ENCODE measurements at places on chromosomes 6 and 20.
A peak's percentile ranks its signal among the peaks of the same experiment; 100 is the strongest.

GRCh38 chr6:21033575-21034026, 499.3 kb downstream of the CDKAL1 start:
- peak; percentile 32 for DNase-seq

DNA sequence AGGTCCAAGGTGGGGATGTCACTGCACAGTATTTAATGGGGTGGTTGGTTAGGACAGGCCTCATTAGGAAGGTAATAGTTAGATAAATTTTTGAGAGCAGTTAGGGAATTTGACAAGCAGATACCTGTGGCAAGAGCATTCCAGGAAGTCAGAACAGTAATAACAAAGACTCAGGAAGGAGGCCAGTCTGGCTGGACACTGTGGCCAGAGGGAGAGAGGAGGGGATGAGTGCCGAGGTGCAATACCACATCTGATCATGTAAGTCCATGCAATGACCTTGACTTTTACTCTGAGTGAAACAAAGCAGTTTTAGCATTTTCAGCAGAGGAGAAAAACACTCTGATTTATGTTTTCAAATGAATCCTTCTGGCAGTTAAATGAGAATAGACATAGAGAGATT, 990.7 kb upstream of the FLRT3 start:
- DNase-seq, result no peak

DNA sequence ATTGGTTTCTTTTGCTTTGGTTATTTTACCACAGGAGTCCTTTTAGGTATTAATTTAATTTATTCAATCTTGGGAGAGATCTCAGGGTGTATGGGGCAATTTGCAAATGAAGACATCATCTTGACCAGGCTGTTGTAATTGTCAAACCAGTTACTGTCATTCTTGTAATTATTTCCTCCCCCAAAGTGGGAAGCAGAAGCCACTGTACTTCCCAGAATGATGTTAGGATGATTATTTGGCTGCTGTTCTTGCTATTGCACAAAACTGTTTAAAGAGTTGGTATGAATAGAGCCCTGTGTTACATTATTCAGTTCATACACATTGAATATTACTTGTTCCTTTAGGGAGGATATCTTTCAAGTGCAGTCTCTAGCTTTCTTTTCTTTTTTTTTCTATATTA, 1.7 kb downstream of the TAAR6 start:
- no peak for DNase-seq

GRCh38 chr6:5046430-5046829, 38.7 kb upstream of the PPP1R3G start:
- no peak for DNase-seq

DNA sequence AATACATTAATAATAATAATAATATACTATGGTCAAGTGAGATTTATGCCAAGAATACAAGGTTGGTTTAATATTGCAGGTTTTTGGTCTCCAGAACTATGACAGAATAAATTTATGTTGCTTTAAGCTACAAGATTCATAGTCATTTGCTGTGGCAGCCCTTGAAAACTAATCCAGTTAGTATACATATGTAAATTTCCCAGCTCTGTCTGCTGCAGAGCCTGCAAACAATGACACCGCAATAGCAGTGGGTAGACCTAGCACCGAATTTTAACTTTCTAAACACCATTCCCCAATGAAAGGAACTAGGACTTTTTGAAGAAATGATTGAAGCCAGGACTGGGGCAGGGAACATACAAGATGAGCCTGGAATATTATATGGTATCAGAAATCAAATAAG, 647.7 kb upstream of the NRSN1 start:
- DNase-seq, result no peak

DNA sequence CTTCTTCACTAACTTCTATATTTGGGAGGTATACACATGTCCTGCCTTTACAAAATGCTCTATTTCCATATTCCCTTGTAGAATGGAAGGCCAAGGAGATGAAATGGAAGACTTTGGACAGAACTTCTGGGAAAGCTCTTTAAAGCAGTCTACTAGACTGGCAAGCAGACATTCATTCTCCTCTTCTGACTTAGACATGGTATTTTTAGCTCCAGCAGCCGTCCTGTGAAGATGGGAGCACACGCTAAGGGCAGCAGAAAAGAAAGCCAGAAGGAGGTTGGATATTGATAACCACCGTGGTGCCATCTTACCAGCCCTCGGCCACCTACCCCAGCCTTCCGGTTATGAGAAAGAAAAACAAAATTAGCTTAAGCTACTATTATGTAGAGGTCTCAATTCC, 70.1 kb upstream of the E2F3 start:
- no peak for DNase-seq

- DNase-seq, result peak; percentile 43
Observed at GRCh38 chr6:35160642-35161041, 19.5 kb upstream of the TCP11 start.

DNA sequence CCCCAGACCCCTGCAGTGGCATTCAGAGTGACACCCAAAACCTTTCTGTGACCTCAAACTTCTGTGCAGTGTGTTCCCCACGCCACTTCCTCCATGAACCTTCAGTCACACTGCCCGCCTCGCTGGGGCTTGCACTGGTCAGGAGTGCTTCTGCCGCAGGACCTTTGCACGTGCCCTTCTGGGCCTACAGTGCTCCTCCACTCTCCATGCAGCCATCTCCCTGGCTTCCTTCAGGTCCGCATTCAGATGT, 27.1 kb downstream of the SYNJ2 start:
- DNase-seq, result no peak

DNA sequence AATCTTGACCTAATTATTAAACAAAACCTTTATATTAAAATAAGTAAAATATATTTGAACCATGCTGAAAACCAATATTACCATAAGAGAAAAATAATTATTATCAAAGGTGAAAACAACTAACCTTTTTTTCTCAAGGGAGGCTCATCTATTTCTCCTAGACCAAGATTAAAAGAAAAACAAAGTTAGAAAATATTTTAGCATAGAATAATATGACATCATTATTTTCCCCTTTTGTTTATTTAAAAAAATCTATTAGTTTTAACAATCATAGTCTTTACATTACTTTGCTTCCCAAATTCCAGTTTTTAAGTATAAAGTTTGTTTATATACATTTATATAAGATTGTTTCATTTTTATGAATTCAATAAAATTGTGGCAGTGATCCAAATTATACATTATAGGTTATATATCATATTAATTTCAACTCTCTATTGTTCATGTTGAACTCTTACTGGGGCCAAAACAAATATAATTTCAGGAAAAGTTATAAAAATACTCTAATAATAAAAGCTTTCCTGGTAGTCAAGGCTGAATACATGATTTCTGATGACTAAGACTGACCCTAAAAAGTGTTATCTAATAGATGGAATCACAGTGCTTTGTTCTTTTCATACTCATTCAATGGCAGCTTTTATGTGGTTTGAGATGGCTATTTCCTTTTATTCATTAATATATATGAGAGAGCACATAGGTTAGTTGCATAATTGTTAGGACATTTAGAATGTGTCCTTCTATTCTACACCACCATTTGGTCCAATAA, 89.4 kb downstream of the TRDN start:
- no peak for DNase-seq

- DNase-seq, result no peak
Observed at GRCh38 chr6:16487996-16488674, 249.7 kb downstream of the GMPR start.

- no peak for DNase-seq
Observed at GRCh38 chr6:67467341-67467740, 1167.7 kb upstream of the ADGRB3 start.

DNA sequence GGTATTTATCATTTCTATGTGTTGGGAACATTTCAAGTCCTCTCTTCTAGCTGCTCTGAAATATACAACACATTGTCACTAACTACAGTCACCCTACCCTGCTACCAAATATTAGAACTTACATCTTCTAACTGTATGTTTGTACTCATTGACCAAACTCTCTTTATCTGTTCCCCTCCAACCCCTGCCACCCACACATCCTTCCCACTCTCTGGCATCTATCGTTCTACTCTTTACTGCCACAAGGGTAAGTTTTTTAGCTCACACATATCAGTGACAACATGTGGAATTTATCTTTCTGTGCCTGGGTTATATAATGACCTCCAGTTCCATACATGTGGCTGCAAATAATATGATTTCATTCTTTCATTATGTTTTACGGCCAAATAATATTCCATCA, 171.9 kb downstream of the GMDS start:
- DNase-seq, result no peak

- DNase-seq, result no peak
Observed at GRCh38 chr20:44594730-44595129, 12.4 kb downstream of the PKIG start.

DNA sequence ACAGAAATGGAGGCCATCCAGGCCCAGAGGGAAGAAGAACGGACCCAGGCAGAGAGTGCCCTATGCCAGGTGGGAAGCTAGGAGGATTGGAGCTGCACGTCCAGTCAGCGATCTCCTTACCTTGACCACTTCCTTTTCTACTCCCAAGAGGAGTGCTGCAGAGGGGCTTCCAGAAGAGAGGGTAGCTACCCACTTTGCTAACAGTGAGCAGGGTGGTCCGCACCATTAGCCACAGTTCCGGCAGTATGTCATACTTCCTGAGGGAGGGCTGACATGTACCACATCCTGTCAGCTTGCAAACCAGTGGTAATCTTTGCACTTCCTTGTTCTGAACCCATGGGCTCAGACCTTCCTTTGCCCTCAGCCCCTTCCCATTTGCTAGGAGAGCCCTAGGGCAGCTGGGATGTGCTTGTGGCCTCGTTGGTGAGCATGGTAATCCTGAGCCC, 35.4 kb downstream of the CEP250 start:
- DNase-seq, result no peak

GRCh38 chr20:2767768-2768631, 32.4 kb downstream of the CPXM1 start:
- DNase-seq, result peak; percentile 14

- DNase-seq, result no peak
Observed at GRCh38 chr6:15449011-15449410, 203.1 kb downstream of the JARID2 start.

- DNase-seq, result no peak
Observed at GRCh38 chr6:32058511-32058963, 20.3 kb downstream of the CYP21A2 start.

- peak; percentile 24 for DNase-seq
Observed at GRCh38 chr6:22023937-22024336, 272.9 kb downstream of the PRL start.

DNA sequence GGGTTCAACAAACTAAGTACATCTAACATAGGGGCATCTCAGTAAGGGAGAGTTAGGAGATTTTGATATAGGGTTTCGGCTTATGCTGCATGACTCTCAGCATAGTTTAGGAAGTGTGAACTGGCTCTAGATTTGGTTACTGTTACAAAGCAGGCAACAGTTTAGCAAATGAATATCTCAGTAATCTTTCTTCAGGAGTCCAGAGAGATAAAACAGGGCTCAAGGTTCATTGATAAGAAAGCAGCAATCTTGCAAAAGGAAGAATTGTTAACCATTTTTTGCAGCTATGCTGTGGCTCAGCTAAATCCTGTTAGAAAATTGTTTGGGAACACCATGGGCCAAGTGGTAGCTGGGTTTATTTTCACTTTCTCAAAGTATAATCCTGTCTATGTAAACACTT, 161.3 kb downstream of the MEI4 start:
- DNase-seq, result no peak

- DNase-seq, result no peak
Observed at GRCh38 chr6:2763345-2763841, 1.8 kb upstream of the WRNIP1 start.

DNA sequence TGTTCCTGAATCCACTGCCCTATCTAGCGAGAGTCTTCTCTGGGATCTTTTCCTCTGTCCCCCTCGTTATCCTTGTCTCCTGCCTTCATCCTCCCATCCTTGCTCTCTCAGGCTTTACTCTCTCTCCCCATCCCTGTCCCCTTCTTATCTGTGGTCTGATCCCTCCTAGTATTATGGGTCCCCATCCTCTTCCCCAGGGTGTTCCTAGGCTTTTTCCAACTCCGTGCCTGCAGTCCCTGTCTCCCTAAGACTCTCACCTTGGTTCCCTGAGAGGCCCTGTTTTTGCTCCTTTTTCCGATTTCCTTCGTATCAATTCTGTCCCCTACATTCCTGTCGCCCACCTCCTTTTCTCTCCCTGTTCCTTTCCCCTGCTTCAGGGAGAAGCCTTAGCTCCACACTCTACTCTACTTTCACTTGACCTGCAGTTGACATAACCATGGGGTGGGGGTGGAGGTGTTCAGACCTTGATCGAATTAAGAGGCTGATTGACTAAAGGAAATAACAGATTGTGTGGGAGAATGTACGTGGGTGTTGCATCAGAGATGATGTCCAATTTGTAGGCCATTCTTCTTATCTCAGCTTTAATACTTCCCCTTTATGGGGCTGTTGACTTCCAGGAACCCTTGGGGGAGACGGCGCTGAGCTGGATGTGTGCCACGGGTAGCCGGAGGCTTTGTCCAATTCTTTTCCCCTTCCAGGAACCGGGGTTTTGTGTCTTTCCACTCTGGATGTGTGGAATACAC, 905 bp downstream of the PPARD start:
- peak; percentile 55 for DNase-seq

DNA sequence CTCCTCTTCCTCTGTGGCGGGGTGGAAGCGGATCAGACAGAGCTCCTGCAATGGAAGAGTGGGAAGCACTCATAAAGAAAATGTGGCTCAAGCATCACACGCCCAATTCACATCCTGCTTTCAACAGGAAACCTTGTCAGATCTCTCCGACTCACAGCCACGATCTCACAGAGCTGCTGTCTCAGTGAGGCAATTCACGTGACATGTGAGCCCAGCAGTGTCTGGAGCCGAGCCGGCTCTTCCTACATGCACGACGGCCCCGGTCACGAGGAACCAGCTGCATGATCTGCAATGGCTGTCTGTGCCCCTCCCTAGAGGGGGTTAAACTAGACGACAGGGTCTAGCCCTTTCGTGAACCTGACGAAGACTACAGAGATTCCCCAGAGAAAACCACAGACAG, 29.5 kb upstream of the TCFL5 start:
- DNase-seq, result no peak

GRCh38 chr6:116866281-116866871, 10.7 kb upstream of the RFX6 start:
- DNase-seq, result no peak

- DNase-seq, result no peak
Observed at GRCh38 chr20:39129523-39129922, 167.4 kb downstream of the DHX35 start.

GRCh38 chr20:46559001-46559400, 8.5 kb upstream of the OCSTAMP start:
- no peak for DNase-seq

DNA sequence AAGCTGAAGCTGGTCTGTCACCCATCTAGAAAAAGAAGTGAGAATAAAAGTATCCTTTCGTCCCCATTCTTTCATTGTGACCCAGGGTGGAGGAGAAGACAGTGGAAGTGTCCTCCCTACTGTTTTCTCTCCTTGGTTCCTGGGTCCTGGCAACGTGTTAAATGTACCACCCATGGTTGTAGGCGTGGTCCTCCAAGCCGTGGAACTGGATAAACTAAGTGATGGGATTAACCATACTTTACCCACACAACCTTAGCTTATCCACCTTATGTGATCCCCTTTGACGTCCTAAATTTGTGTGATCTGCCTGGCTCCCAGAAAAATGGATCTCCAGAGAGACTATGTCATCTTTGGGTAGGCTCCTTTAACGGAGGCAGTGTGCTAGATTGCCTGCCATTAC, 47.4 kb downstream of the HLA-DPB1 start:
- DNase-seq, result no peak

GRCh38 chr6:139580592-139581484, 206.4 kb upstream of the CITED2 start:
- no peak for DNase-seq
